ENCODE measurements at places on chromosomes 13 and 19.
A peak's percentile ranks its signal among the peaks of the same experiment; 100 is the strongest.

DNA sequence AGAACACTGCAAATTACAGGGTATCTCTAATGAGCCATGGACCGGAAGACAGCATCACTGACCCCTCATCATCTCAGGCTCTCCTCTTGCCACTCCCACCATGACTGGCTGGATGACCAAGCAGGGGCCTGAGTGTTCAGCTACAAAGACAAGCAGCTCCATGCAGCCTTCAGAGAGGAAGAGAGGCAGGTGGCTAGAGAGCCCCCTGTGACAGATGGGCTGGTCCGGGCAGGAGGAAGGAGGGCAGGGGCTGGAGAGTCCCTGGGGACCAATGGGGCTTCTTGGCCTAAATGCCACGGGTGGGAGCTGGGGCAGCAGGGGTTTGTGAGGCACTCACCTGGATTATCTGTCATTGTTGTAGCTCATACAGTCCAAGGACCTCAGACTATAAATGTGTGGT, 12.8 kb upstream of the RASA3 start:
- no peak for DNase-seq

- DNase-seq, result no peak
These were observed 13.8 kb downstream of the KLC3 start for GRCh38 chr19:45354241-45354842.

DNA sequence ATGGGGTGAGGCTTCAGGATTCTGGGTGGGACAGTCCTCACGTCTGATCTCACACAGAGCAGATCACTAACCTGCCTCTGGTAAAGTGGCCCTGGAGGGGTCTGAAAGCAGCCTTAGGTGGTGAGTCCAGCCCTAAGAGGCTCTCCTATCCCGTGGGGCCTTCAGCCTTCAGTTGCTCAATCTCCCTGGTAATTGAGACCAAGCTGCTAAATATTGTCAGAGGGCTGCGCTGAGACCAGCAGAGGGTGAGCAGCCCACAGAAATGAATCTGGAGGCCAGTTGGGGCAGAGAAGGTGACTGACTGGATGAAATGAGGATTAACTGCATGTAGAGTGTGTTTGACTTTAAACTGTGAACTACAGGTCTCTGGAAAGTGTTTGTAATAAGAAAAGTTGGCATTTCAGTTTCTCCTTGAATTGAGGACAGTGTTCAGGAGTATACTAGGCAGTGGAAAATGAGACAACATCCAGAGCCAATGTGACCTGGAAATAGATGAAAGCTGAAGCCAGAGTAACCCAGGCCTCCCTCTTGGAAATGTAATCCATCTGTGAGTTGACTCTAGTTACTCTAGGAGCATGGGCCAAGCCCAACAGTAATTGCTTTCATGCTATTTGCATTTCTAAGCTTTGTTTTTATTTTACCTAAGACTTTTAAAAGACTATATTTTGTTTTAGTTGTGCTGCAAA, 14.3 kb upstream of the HSPH1 start:
- no peak for DNase-seq

- DNase-seq, result no peak
These were observed 27.2 kb downstream of the TEX26 start for GRCh38 chr13:30959678-30960077.

- no peak for DNase-seq
These were observed 520 bp downstream of the LGALS4 start for GRCh38 chr19:38812009-38812840.

DNA sequence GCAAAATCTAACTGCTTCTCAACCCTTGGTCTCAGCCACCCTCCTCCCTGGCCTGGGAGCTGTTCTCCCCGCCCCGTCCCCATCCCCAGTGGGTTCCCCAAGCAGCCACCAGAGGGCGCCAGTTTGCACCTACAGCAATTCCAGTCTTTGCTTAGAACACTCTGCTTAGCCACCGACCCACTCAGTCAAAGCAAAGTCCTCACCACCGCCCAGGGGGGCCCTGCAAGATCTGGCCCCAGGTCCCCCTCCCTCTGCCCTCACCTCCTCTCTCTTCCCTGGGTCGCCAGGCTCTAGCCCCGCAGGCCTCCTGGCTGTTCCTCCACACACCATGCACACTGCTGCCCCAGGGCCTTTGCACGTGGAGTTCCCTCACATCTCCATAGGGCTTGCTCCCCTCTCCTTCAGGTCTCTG, 12.4 kb downstream of the TMEM143 start:
- DNase-seq, result peak; percentile 32

DNA sequence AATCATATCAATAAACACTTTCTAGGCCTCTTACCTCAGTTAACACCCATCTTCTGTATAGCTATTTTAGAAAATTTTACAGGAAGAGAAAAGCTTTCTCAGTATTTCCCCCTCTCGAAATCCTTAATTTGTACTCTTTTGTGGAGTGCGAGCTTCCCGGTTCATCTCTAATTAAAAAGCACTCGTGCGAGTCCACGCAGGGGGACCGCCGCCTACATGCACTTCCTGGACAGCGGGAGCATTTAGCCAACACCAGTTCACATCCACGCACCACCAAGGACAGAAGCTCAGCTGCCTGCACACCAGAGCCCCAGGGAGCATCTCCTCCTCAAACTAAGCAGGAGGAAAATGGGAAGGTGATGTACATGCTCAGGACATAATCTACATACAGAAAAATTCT, 60.0 kb downstream of the RASA3 start:
- DNase-seq, result no peak

- DNase-seq, result no peak
These were observed 3.8 kb downstream of the GRIK5 start for GRCh38 chr19:42066075-42066754.

- DNase-seq, result no peak
These were observed 48.6 kb downstream of the CCNA1 start for GRCh38 chr13:36480726-36481427.

- no peak for DNase-seq
These were observed 24.2 kb upstream of the C13orf46 start for GRCh38 chr13:113997845-113998751.

DNA sequence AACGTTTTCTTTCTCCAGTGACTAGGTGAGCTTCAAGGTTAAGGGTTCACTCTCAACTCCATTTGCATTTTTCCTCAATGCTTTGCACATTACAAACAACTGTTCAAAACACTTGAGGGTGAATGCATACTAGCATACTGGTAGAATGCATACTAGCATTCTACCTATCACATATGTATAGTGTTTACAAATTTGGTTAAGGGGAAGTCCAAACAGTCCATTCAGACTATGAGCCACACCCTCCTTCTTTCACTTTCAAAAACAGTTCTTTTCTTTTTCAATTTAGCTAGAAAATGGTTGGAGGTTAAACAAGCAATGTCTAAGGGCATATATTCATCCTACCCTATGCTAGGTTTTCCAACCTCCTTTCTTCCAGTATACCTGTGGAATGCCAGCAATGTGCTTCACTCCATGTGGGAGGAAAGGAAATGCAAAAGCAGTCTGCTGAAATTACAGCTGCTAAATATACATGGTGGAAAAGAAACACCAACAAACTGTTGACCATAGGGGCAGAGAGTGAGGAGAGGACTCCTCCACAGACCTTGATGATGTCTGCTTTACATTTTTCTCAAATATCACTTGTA, 102.6 kb downstream of the DOCK9 start:
- no peak for DNase-seq

DNA sequence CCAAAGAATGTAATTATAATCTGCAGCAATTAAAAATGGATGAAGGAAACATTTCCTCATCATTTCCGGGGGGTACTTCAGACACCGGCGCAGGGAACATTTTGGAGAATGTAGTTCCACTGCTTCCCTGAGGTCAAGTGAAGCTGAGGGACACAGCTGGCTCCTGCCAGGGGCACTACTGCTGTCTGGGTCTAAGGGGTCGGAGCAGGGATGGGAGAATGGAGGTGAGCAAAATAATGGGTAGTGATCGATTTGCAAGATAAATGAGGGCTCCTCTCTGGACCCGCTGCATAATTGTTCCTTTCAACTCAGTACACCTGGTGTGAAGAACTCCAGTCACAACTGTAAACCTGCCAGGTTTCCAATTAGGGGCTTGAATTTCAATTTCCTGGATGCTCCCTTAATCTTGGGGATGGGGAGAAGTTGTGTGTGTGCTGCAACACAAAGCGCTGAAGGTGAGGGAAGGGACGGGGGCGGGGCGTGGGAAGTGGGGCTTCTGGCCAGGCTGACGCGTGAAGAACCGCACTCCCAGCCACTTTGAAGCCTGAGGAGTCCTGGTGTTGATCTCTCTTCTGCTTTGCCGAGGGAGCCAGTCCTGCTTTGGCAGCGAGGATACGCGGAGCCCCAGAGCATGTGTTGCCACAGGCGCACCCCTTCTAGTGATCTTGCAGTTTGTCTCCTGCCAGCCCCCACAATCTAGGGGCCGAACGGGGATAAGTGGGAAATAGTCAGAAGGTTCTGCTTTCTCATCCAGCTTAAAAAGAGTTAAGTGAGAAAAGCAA, 57.9 kb upstream of the PCDH8 start:
- DNase-seq, result no peak

GRCh38 chr13:28485996-28486543, 8.9 kb downstream of the FLT1 start:
- no peak for DNase-seq

- no peak for DNase-seq
These were observed 12.0 kb downstream of the NDUFA11 start for GRCh38 chr19:5891572-5891937.

DNA sequence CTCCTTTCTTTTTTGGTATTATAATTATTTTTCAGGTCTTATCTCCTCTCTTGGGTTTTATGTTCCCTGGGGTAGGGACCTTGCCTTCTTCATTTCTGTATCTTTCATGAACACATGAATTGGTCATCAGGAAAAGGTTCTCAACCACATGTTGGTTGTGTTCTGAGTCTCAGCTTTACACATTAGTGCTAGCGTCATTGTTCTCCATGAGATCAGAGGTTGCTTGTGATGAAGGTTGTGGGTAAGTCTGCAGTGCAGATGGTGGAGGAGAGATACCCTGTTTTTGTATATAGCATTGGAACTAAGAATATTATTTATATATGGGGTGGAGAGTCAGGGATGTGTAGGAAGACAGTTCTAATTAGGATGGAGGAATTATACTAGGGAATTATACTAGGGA, 24.5 kb upstream of the CEACAM8 start:
- DNase-seq, result no peak

DNA sequence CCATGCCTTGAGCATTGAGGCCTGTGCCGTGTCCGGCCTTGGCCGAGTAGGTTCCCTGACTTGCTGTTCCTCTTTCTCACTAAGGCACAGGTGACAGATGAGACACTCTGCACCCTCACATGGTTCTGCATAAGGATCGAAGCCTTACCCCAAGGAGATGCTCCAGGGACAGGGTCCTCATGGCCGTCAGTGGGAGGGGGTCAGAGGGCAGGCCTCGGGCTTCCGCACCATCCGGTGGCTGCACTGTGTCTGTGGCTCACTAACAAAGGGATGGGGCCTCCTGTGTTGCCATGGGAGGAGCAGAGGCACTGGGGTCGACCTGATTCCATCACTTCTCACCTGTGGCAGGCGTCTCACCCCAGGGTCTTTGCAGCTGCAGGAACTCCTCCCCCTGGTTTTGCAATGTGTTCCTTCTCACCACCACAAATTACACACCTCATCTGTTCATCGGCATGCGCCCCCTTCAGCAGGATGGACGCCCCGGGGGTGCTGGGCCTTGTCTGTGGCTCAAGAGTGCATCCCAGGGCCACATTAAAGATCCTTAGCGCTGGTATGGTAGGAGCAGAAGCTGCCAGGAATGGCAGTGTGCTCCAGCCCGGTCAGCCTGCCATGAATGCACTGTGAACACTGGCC, 113.3 kb upstream of the SOX1 start:
- DNase-seq, result no peak

DNA sequence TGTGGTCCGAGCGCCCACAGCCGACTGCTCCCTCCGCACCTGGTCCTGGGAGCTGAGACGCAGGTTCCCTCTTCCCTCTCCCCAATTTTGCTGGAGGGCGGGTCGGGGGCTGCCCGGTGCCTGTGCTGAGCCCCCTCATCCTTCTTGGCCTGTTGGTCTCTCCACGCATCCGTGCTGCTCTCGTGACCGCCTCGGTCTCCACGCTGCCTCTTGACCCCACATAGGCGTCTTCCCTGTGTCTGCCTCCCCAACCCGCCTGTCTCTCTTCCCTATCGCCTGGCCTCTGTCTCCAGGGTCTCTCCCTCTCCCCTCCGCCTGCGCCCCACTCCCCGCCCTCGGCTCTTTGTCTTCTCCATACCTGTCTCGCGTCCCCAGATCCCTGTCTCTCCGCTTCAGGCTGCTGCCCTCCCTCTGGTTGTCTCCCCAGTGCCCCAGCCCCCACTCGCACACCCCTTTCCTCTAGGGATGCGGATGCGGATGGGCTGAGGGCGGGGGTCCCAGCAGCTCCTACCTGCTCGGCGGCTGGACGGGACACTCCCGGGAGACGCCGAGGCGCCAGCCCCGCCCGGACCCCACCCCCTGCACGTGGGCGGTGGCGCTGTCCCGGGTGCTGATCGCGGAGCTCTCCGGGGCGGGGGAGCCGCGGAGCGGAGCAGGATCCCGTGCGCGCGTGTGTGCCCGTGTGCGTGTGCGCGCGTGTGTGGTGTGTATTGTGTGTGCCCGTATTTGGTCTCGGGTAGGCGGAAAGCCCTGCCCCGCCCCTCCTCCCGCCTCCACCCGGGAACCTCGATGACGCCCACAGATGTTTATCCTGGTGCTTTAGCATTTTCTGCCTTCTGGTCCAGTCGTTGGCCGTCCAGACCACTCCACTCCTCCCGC, at the start of gene SYT5:
SYT5 (minus strand) TSS at position 684 of the 879 bp plus-strand sequence. CDS start 1,248 bp downstream, outside the sequence.
- peak; percentile 38 for DNase-seq

- no peak for DNase-seq
These were observed 1.2 kb downstream of the PSPC1 start for GRCh38 chr13:19781526-19781925.

- peak; percentile 37 for DNase-seq
These were observed 68.6 kb downstream of the RASA3 start for GRCh38 chr13:114063545-114064449.

- DNase-seq, result peak; percentile 54
These were observed 117.3 kb downstream of the RAB20 start for GRCh38 chr13:110444226-110444653.

DNA sequence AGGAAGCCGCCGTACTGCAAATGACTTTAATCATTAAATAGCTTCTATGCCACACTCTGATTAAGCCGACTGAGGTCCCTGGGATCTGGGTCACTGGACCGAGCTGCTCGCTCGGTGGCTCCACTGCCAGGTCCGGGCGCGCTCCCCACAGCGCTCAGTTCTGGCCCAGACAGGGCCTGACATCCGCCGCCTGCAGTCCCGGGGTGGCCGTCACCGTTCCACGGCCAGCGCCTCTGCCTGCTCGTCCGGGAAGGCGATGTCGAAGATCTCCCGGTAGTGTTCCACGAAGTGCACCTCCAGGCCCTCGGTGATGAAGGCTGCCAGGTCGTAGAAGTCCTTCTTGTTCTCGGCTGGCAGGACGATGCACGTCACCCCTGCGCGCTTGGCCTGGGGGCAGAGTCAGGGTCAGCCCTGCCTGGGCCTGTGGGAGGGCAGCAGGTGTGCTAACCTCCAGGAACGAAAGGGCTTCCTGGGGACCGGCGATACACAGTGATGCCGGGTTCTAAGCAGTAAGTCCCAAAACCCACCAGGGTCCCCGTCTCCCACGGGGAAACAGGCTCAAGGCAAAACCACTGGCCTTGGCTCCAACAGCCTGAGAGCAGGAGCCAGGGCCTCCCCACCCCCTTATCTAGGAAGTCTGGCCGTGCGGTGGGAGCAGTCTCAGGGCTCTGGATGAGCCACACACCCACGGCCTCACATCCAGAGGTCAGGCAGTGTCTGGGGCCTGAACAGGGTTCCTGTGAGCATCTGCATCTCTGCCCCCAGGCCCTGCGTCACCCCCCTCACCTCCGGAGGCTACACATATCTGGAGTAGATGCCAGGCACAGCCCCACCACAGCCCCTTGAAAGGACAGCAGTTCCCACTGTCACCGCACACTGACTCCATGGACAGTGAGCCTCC, 2.0 kb downstream of the RPL36 start:
- DNase-seq, result no peak

- DNase-seq, result no peak
These were observed 1.9 kb downstream of the JSRP1 start for GRCh38 chr19:2254064-2254872.
